Muscle of leg (tissue), 16 donors: ENCODE measurements at places on chromosomes 2 and 18. TPM values are rescaled to one million over a fixed set of nuclear protein-coding genes. Genes with fewer than 3 reads are reported as not detected.

The TMEFF2 gene
- total RNA-seq = 7.7 TPM

DNA sequence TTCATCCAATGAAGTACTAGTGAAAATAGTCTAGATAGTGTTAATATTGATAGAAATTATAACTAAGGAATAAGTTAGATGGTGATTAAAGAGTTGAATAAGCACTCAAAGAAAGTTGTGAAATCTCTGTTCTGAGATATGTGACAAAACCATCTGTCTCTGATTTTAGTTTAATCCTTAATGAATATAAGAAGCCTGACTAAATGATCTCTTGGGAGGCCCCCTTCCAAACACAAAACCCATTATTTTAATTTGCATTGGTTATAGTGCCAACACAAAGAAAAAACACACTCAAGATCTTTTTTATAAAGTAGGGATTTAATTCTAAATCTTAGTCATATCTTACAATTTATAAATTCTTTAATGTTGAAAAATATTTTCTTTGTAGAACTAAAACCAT, 34.0 kb downstream of the SCN2A start:
- no peak for DNase-seq
- no peaks in the 10 kb centered on the region for H3K27me3 ChIP-seq
- no peak overlapping the region for H3K27ac ChIP-seq

DNA sequence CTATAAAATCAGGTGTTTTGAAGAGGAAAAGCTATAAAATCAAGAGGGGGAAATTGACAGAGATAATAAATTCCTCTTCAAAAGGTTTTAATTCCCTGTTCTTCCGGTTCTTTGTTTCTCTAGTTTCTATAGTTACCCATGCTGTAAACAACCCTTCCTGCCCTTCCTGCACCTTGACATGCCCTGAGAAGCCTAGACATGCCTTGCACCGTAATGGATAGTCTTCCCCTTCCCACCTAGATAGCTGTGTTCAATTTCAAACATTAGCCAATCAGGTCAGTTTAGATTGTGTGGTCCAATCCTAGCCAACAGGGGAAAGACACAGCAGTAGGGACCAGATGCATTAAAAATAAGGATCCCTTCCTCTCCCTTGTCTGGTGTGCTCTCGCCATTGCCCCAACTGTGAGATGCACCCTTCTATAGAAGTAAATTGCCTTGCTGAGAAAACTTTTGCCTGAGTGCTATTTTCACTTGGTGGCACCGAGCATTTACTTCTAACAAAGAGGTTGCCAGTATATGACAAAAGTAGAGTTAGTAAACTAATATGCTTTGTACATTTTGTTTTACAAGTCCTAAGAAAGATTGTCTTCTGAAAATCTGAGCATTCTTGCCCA, 27.1 kb downstream of the SULT1C4 start:
- H3K4me3 ChIP-seq = no peak overlapping the region
- H3K4me1 ChIP-seq = no peaks in the 10 kb centered on the region
- no peaks in the 10 kb centered on the region for H3K27me3 ChIP-seq
- H3K36me3 ChIP-seq = no peaks in the 10 kb centered on the region
- no peak overlapping the region for H3K27ac ChIP-seq

GRCh38 chr18:13382366-13382953, 163.9 kb downstream of the LDLRAD4 start:
- peak; percentile 95 for DNase-seq
- H3K36me3 ChIP-seq = no peaks in the 10 kb centered on the region
- H3K4me3 ChIP-seq = no peak overlapping the region
- H3K4me1 ChIP-seq = peaks cover 55% of the 10 kb centered on the region

The TOGARAM2 gene
- total RNA-seq = 1.2 TPM

GRCh38 chr2:221100467-221101089, 471.5 kb downstream of the EPHA4 start:
- H3K27ac ChIP-seq = no peak overlapping the region
- H3K4me1 ChIP-seq = peaks cover 12% of the 10 kb centered on the region
- no peak for DNase-seq

DNA sequence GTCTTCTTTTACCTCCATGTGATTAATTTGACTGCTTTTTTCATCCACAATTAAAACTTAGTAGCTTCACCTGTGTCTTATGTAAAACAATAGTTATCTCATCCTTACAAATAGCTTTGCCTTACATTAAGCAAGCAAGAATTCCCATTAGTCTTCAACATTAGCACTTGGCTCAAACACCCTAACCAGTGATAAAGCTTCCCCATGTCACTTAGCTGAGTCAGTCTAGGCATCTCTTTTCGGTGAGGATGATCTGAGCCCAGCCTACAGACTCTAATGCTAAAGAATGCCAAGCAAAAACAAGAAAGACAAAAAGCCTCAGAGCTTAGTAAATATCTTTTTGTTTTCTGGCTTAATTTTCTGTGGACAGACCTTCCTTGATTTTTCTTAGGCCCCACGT, 26.1 kb downstream of the GAD1 start:
- no peak for DNase-seq
- no peak overlapping the region for H3K4me3 ChIP-seq
- H3K36me3 ChIP-seq = no peaks in the 10 kb centered on the region
- no peaks in the 10 kb centered on the region for H3K4me1 ChIP-seq

The IL36RN gene
- total RNA-seq = not detected

- H3K27me3 ChIP-seq = no peaks in the 10 kb centered on the region
- H3K36me3 ChIP-seq = peaks cover 71% of the 10 kb centered on the region
- DNase-seq = no peak
Observed at GRCh38 chr2:74881176-74881575, 47.2 kb downstream of the HK2 start.

- no peaks in the 10 kb centered on the region for H3K27me3 ChIP-seq
- H3K4me1 ChIP-seq = no peaks in the 10 kb centered on the region
Observed at GRCh38 chr18:34342960-34343359, 118.2 kb upstream of the NOL4 start.

GRCh38 chr2:121570036-121570666, 39.5 kb downstream of the RNU4ATAC start:
- peak overlapping the region; percentile 74 for H3K27ac ChIP-seq
- peak; percentile 50 for DNase-seq
- no peak overlapping the region for H3K4me3 ChIP-seq

DNA sequence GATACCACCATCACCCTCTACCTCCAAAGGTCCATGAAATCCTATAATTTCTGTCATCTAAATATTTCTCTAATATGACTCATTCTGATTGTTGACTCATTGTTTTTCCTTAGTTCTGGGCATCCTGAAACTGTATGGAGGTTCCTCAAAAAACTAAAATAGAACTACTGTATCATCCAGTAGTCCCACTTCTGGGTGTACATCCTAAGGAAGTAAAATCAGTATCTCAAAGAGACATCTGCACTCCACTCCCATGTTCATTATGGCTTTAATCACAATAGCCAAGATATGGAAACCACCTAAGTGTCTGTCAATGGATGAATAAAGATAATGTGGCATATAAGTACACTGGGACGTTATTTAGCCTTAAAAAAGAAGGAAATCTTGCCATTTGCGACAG, 125.8 kb upstream of the MYO3B start:
- H3K27ac ChIP-seq = no peak overlapping the region
- H3K36me3 ChIP-seq = peaks cover 2% of the 10 kb centered on the region
- H3K27me3 ChIP-seq = no peaks in the 10 kb centered on the region
- no peak overlapping the region for H3K4me3 ChIP-seq
- H3K4me1 ChIP-seq = no peaks in the 10 kb centered on the region
- no peak for DNase-seq

The CIDEA gene
- not detected for total RNA-seq

GRCh38 chr2:61962095-61962984, 56.9 kb downstream of the COMMD1 start:
- H3K27me3 ChIP-seq = no peaks in the 10 kb centered on the region
- H3K4me1 ChIP-seq = no peaks in the 10 kb centered on the region
- DNase-seq = no peak
- no peaks in the 10 kb centered on the region for H3K36me3 ChIP-seq
- no peak overlapping the region for H3K27ac ChIP-seq

The GALNT3 gene
- 0.49 TPM for total RNA-seq

- no peaks in the 10 kb centered on the region for H3K27me3 ChIP-seq
- no peaks in the 10 kb centered on the region for H3K4me1 ChIP-seq
- H3K4me3 ChIP-seq = no peak overlapping the region
- H3K36me3 ChIP-seq = no peaks in the 10 kb centered on the region
- H3K27ac ChIP-seq = no peak overlapping the region
Observed at GRCh38 chr18:68916734-68917133, 118.9 kb downstream of the CCDC102B start.

DNA sequence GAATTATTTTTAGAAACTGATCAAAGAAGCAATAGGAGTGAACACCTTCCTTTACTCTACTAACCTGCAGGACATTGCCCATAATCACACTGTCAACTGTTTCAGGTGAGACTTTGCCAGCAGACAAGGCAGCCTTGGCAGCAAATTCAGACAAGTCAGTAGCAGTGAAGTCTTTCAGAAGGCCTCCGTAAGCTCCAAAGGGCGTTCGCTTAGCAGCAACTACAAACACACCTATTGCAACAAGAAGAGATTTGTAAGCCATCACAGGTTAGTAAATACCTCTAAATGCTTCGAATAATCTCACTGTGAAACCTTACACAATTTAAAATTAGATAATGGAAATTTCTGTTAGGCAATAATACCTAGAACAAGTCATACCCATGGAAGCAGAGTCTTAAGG, 10.7 kb downstream of the ACAA2 start:
- no peak overlapping the region for H3K4me3 ChIP-seq
- H3K4me1 ChIP-seq = no peaks in the 10 kb centered on the region
- no peaks in the 10 kb centered on the region for H3K27me3 ChIP-seq
- H3K36me3 ChIP-seq = peaks cover 10% of the 10 kb centered on the region

DNA sequence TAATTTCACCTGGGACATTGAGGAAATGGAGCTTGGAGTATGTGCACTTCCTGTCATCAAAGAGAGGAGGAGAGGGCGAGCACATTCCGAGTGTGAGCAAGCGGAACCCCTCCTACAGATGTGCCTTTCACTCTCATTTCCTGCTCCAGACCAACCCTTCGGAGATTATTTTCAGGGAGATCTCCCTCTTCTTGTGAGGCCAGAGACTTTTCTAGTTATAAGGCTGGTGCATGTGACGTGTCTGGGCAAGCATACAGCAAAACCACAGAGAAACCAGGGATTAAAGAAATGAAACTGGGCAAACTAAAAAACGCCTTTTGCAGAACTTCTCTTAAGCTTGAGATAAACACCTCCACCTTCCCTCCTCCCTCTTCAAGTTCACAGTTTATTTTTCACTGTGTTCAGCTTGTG, 409.2 kb upstream of the TCF4 start:
- no peak overlapping the region for H3K4me3 ChIP-seq
- H3K4me1 ChIP-seq = peaks cover 22% of the 10 kb centered on the region
- H3K27me3 ChIP-seq = no peaks in the 10 kb centered on the region
- H3K27ac ChIP-seq = peak overlapping the region; percentile 96

DNA sequence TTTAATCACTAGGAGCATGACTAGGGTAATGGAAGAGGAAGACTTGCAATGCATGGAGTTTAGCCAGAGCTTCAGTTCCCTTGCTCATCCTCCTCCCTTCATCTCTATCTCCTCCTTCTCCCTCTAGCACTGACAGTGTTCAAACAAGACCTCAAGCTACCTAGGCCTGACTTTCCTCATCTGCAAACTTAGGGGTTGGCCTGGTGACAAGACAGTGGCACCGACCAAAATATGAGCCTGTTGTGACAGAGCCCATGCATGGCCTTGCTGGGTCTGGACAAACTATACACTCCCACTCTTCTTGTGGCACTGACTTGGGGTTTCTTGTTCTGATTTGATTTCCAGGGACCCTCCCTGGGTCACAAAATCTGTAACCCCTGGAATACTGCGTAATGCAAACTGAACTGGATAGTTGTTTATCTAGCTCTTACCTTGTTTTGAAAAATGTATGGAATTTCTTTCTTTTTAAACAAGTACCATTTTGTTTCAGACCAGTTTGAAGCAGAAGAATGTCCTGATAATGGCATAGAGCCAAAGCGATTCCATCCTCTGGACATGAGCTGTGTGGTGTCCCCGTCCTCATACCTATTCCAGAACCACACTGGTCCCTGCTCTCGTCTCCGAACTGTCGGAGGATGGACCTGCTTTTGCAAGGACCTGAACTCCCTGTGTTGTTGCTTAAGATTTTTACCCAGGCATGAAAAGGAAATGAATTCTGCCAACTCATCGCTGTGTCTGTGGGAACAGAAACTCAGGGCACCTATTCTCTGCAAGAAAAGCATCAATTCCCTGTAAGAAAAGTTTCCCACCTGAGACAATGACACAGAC, 33.4 kb upstream of the PPP4R1 start:
- no peaks in the 10 kb centered on the region for H3K36me3 ChIP-seq
- DNase-seq = no peak
- no peak overlapping the region for H3K4me3 ChIP-seq
- no peak overlapping the region for H3K27ac ChIP-seq

- H3K27ac ChIP-seq = no peak overlapping the region
- DNase-seq = no peak
- H3K4me1 ChIP-seq = no peaks in the 10 kb centered on the region
- H3K36me3 ChIP-seq = no peaks in the 10 kb centered on the region
- no peaks in the 10 kb centered on the region for H3K27me3 ChIP-seq
Observed at GRCh38 chr2:161045726-161046125, 114.5 kb upstream of the TANK start.

DNA sequence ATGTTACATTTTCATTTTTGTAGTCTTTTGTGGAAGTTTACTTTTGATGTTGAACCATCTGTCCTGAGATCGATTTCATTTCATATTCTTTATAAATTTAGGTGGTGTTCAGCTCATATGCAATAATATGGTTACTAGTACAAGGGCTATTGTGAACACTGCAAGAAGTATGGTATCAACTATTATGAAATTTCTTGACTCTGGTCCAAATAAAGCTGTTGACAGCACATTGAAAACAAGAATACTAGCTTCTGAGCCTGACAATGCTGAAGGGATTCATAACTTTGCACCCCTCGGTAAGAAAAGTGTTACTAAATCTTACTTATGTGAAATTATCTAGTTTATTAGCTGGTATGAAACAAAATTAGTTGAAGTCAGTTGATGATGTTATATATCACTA, 124.9 kb upstream of the TTC27 start:
- H3K27ac ChIP-seq = no peak overlapping the region
- H3K4me3 ChIP-seq = no peak overlapping the region
- H3K36me3 ChIP-seq = peaks cover 27% of the 10 kb centered on the region
- no peaks in the 10 kb centered on the region for H3K4me1 ChIP-seq

The SPEG gene
- 176 TPM for total RNA-seq
